Transverse colon (tissue), 4 donors: ENCODE measurements at places on chromosomes 6 and 20. TPM values are rescaled to one million over a fixed set of nuclear protein-coding genes. Genes with fewer than 3 reads are reported as not detected.

- no peak for DNase-seq
- peaks cover 8% of the 10 kb centered on the region for H3K27me3 ChIP-seq
- H3K4me1 ChIP-seq, result peaks cover 3% of the 10 kb centered on the region
- no peak overlapping the region for H3K4me3 ChIP-seq
- H3K27ac ChIP-seq, result no peak overlapping the region
Observed at GRCh38 chr20:59325142-59325523, 24.7 kb downstream of the EDN3 start.

GRCh38 chr6:36252005-36252404 is 17.9 kb upstream of the PNPLA1 start:
- DNase-seq, result no peak
- peaks cover 6% of the 10 kb centered on the region for H3K4me1 ChIP-seq
- H3K4me3 ChIP-seq, result no peak overlapping the region
- no peak overlapping the region for H3K27ac ChIP-seq

DNA sequence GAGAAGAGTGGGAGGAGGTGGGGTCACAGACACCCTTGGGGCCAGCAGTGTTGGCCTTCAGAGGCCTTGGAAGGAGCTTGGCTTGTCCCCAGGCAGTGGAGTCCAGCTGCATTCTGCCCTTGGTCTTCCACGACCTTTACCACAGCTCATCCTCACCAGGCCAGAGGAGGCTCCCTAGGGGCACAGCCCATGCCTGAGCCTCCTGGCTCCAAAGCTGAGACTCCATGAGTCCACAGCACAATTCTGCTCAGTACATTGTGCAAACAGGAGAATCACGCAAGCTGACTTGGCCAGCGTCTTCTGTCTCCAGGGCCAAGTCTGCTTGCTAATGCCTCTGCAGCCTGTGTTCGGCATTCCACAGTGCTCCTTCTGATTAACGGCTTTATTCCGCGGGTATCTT is 337.2 kb downstream of the SMOC2 start:
- H3K36me3 ChIP-seq, result no peaks in the 10 kb centered on the region
- H3K4me3 ChIP-seq, result no peak overlapping the region
- H3K27me3 ChIP-seq, result no peaks in the 10 kb centered on the region
- no peak for DNase-seq

DNA sequence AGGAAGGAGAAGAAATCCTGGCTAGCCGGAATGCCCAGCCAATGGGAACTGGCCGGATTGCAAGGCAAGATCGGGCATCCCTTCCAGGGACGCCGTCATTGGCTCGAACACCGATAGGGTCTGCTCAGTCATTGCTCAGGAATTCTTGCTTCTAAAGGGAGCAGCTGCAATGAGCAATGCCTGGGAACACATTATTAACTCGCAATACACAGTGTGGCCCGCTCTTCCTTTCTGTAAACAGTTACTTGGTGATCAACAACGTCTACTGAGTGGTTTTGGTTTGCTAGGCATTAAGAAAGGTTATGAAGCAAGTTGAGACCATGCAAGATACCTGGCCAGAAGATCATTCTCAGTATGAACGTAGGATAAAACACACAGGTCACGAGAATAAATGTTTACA is 165.4 kb upstream of the CITED2 start:
- no peaks in the 10 kb centered on the region for H3K36me3 ChIP-seq
- no peak overlapping the region for H3K4me3 ChIP-seq
- no peaks in the 10 kb centered on the region for H3K27me3 ChIP-seq
- DNase-seq, result peak; percentile 42

DNA sequence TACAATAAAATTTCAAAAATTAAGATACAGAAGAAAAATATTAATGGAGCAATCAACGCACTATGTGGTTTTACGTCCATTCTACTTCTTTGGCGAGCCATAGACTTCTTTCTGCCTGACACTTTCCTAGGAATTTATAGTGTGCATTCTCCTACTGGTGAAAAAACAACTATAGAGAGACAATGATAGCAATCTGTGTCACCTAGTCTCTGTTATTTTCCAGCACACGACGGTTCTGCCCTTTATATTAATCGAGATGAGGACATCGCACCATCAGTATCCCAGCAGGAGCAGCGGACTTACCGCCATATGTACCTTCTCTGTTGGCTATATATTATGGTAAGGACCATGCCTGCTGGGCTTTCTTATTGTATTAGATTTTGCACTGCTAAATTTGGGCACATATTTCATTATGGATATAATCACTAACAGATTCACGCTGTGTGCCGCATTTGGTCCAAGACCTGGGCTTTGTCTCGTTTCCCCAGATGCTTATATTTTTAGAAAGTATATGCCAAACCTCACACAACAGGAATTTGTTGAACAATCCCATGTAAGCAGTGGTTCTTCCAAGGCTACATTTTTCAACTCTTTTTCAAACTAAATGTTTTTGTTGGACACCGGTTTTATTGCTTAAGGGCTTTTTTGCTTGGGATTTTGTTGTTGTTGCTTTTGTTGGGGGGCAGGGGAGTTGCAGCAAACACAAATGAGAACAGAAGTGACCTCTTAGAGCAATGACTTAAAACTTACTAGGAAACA is 166.4 kb downstream of the ADAT2 start:
- no peaks in the 10 kb centered on the region for H3K36me3 ChIP-seq
- no peaks in the 10 kb centered on the region for H3K4me1 ChIP-seq
- no peak overlapping the region for H3K4me3 ChIP-seq

GRCh38 chr20:62603021-62603906 is 39.0 kb upstream of the SLCO4A1 start:
- no peaks in the 10 kb centered on the region for H3K4me1 ChIP-seq
- peak overlapping the region; percentile 3 for H3K27ac ChIP-seq
- H3K36me3 ChIP-seq, result no peaks in the 10 kb centered on the region
- no peak overlapping the region for H3K4me3 ChIP-seq

- no peaks in the 10 kb centered on the region for H3K36me3 ChIP-seq
- H3K4me3 ChIP-seq, result no peak overlapping the region
- H3K4me1 ChIP-seq, result no peaks in the 10 kb centered on the region
- H3K27ac ChIP-seq, result no peak overlapping the region
Observed at GRCh38 chr6:1869308-1869707, 259.6 kb downstream of the FOXC1 start.

The SLA2 gene
- total RNA-seq, result not detected

DNA sequence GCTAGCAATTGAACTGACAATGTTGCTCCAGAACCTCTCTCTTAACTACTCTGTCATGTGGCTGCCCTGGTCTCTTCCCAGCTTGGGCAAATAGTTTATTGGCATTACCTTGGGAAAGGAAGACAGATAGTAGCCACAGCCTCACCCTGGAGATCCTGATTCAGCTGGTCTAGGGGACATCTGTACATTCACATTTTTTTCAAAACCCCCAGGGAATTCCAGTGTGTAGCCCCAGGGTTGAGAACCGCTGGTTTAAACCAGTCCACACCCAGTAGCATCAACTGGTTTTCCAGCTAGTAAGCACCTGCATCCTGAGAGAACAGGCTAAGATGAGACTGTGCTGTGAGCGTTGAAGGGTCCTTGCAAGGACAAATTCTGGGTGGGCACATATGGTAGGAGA is 9.6 kb downstream of the SCUBE3 start:
- no peak overlapping the region for H3K27ac ChIP-seq
- no peaks in the 10 kb centered on the region for H3K36me3 ChIP-seq
- peaks cover 7% of the 10 kb centered on the region for H3K27me3 ChIP-seq
- DNase-seq, result no peak
- H3K4me1 ChIP-seq, result no peaks in the 10 kb centered on the region

DNA sequence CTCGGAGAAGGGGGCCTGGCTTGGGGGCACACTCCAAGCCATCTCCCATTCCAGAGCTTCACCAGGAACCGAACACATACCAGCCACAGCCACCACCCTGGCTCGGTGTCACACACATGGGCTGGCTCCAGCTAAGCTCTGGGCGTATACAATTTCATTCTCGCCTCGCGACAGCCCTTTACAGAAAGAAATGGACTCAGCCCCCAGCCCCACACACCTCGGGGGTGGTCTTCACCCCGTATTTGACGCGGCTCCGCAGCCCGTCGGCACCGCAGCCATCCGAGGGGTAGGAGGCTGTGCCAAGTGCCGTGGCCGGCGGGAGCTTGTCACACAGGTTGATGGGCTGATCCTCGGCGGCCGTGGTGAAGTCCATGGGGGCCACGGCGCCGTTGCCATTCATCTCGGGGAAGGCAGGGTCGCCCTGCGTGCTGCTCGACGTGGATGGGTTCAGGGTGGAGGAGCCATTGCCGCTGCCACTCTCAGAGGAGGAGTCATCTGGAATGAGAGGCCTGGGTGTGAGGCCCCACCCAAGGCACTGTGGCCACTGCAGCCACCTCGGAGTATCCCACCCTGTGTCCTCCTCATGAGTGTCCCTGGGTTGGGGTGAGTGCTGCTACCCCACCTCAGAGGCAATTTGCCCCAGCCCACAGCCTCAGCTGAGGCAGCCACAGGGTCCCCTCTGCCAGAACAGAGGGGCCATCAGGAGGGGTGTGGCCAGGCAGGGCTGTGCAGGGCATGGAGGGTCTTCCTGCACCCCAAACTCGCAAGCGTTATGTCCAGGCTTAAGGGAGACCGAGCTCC is 98.0 kb downstream of the ASXL1 start:
- no peak overlapping the region for H3K27ac ChIP-seq
- H3K4me1 ChIP-seq, result peaks cover 15% of the 10 kb centered on the region
- H3K27me3 ChIP-seq, result no peaks in the 10 kb centered on the region
- DNase-seq, result no peak
- H3K4me3 ChIP-seq, result no peak overlapping the region

DNA sequence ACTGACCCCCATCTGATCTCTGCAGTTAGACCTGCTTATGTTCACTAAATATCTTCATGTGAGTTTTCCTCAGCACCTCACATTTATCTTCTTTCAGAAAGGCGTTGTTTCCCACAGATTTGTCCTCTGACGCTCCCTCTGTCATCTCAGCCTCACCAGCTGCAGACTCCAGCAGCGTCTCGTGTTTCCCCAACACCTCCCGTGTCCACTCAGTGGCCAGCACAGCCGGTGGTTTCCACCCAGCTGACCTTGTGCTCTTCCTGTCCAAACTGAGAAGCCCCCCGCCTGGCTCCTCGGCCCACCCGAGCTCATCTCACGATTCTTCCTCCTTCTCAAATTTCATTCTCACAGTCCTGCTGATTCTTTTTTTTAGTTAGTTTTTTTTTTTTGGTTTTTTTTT is 12.5 kb downstream of the ERMARD start:
- no peak overlapping the region for H3K4me3 ChIP-seq
- DNase-seq, result no peak
- H3K27ac ChIP-seq, result no peak overlapping the region

DNA sequence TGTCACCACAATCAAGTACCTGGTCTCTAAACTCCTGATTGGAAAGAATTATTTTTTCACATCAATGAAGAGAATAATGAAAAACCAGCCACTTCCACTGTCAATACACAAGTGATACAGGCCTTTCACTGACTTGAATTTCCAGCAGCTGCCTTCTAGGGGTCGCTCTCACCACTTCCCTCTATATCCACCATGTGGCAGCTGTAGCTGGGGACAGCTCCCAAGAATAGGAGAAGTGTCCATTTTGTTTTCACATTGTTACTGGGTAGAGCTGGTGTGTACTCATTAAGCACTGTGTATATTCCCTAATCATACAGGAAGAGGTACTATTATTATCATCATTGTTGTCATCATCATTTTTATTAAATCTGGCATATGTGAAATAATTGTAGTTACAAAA is 438.4 kb upstream of the SPTLC3 start:
- DNase-seq, result no peak
- no peaks in the 10 kb centered on the region for H3K36me3 ChIP-seq
- no peak overlapping the region for H3K4me3 ChIP-seq
- no peaks in the 10 kb centered on the region for H3K4me1 ChIP-seq
- no peaks in the 10 kb centered on the region for H3K27me3 ChIP-seq
- H3K27ac ChIP-seq, result no peak overlapping the region

DNA sequence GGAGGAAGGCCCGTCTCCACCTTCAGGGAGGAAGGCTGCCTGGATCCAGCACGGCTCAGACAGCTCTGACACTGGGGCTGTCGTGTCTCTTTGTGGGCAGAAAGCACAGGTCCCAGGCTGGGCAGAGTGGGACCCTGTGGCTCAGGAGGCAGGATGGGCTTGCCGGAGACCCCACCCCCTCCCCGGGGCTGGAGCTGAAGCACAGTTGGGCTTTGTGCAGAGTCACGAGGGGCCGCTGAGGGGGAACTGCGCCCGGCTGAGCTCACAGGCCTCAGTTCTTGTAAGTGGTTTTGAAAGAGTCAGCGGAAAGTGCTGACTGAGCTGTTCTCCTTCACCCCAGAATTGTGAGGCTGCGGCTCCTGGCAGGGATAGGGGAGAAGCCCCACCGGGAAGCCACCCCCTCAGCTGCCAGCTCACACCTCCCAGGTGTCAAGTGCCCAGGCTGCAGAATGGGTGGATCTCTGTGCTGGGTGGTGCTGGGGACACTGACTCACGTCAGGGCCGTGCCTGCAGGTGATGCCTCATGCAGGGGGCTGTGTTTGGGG is 145.5 kb upstream of the RNF24 start:
- H3K27ac ChIP-seq, result no peak overlapping the region
- peak; percentile 32 for DNase-seq
- no peak overlapping the region for H3K4me3 ChIP-seq
- no peaks in the 10 kb centered on the region for H3K36me3 ChIP-seq
